ENCODE measurements at places on chromosomes 7 and 10. TPM values are rescaled to one million over a fixed set of nuclear protein-coding genes. Genes with fewer than 3 reads are reported as not detected.

SFMBT2 gene
- total RNA-seq, result 2.9 TPM

SPDYE3 gene
- total RNA-seq, result not detected

DNAH11 gene
- total RNA-seq, result 5.3 TPM

EXOC4 gene
- 99.6 TPM for total RNA-seq

AOAH gene
- 0.10 TPM for total RNA-seq

TMEM176B gene
- not detected for total RNA-seq

TMEM176A gene
- total RNA-seq, result not detected

PRKAR2B gene
- 18.9 TPM for total RNA-seq

RPEL1 gene
- 0.33 TPM for total RNA-seq

CRPPA gene
- total RNA-seq, result 1.3 TPM

Measured in vein endothelial cell (primary cell).